Activated T-helper 9 cell treated with anti-CD3 and anti-CD28 coated beads, Interleukin-2, amount 50 U/mL, for 16 hours (primary cell): ENCODE measurements at places on chromosomes 11 and 22.
A peak's percentile ranks its signal among the peaks of the same experiment; 100 is the strongest.

GRCh38 chr22:25216230-25216629 lies 3.2 kb upstream of the CRYBB2 start:
- no peak for DNase-seq

DNA sequence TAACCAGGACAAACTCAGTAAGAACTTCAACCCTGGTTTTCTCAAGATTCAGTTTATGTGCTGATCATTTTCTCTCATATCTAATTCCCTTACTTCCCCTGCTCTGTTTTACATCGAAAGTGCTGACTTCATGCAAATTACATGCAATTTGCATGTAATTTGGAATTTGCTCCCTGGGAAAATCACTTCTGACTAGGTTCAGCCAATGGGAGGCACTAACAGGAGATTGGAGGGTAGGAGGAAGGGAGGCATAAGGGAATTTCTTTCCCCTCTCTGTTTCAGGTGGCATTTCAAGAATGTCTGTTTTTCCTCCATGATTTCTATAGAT lies 363.3 kb upstream of the CCDC90B start:
- no peak for DNase-seq

DNA sequence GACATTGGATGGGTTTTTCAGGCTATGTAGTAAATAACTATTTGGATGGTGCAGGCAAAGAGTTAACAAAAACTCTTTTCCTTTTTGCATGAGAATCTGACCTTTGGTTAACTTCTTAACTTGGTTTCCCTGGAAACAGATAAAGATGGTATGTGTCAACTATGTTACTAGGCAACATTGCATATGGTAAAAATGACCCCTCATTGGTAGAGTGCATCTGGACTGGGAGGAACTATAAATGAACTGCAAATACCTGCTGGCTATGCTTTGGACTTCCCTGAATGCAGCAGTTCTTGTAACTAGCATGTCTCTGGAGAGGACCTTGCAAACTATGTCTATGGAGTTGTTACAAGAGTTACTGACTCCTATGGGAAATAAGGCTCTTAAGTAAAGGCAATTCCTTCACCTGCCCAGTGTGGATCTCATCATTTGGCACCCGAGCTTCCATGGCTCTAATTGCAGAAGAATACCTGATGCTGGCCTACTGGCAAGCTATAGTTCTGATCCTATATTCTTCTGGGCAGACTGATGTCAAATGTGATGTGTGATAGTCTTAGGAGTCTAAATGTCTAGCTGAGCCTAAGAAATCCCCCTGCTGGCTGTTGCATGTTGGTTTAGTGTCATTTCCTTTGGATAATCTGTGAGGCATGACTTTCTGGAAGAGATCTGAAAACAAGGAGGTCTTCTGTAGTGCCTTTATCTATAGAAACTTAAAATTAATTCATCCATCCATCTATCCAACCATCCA lies 126.7 kb upstream of the MTMR2 start:
- no peak for DNase-seq

DNA sequence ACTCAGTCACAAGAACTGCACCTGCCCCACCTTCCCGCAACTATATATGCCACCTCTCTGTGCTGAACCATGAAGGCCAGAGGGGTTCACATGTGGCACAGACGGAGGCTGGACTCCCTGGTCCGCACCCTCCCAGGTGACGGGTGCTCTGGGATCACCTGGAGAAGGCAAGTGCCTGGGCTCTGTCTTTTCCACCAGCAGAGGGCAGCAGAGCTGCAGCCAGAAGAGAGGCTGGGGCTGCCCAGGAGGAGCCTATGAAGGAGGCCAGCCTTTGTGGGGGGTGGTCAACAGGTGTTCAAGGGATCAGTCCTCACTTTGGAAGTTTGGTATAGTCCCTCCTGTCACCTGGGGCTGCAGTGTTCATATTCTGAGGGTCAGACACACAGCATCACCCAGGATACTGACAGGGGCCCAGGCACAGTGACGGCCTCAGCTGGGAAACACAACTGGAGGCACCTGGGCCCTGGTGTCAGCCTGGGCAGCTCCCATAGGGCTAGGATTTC lies 39.2 kb upstream of the IGLL5 start:
- DNase-seq = peak; percentile 41

DNA sequence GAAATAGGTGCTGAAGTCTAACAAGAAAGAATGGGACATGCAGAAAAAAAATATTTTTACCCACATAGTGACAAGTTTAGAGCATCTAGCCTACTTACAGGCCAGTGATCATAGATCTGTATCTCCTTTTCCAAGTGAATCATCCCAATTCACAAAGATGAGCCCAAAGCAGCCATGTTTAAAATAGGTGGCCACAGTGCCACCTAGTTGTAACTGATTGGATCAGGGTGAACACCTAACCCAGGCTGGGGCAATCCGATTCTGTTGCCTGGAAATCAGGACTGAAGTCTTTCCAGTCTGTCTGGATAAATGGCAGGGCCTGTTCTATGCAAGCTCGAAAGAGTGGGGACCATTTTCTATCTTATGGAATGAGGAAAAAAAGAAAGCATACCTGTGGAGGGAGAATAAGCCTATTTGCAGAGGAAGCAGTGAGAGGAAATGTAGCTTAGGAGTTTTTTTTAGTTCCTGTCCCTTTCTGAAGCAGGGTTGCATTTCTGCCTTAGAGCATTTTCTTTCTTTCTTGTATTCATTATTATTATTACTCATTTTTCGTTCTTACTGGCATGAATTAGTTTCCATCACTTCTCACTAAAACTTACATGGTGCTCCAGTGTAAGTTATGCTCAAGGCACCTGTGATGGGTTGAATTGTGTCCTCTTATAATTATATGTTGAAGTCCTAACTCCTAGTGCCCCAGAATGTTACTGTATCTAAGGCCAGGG lies 113.2 kb upstream of the RAG2 start:
- DNase-seq = no peak

DNA sequence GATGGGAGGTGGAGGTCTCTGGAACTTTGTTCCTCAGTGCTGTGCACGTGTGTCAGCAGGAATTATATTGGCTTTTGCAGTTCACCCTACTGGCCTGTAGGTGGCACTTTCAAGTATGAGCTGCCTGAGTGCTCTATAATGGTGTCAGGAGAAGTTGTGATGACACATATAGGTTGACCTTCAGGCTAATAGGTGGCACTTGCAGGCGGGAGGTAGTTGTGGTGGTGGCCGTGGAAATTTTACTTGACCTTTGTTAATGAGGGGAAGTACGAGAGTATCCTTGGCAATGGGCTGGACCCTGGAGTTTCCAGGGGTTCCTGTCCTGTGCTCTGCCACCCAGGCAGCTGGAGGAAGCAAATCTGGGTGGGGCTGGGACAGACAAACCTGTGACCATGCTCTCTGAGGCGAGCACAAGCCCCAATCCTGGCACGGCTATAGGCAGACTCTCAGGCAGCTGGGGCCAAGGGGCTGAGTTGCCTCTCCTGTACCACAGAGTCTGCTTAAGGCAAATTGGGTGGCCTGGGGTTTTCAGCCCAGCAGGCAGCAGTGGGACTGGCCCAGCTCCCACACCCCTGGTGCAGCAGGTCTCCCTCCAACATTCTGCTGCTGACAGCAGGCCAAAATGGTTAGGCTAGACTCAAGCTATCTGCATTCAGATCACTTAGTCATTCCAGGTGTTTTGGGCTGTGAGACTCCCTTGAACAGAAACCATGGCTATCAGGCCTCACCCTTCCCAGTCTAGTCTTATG lies 147.5 kb upstream of the CTSC start:
- no peak for DNase-seq

- no peak for DNase-seq
Measured at GRCh38 chr11:84243629-84244263, 957.6 kb upstream of the CCDC90B start.

DNA sequence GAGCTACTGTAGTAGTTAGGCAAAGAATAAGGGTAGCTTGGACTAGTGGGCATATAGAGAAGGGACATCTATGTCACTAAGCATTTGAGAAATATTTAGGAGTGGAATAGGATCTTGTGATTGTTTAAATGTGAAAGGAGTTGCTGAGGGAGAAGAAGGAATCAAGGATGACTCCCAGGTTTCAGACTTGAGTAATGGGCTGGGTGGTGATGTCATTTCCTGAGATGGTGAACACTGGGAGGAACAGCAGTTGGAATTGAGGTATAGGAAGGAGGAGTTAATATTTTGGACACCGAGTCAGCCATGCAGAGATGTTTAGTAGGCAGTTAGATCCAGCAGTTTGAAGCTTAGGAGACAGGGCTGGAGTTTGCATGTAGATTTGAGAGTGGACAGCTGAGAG lies 40.1 kb downstream of the REXO2 start:
- DNase-seq = no peak

DNA sequence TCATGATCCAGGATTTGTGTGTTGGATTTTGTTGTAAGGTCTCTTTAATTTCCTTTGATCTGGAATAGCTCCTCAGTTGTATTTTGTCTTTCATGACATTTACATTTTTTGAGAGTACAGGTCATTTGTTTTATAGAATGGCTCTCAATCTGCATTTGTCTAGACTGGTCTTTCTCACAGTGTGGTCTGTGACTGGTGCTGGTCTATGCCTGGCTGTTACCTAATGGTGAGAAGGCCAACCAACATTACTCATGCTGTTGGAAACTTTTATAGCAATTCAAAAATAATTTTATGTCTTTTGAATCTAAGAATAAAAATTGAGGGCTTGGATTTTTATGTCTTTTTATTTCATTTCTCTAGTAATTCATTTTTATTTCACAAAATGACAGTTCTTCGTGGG lies 3.9 kb upstream of the NCR3LG1 start:
- no peak for DNase-seq

- no peak for DNase-seq
Measured at GRCh38 chr11:76802621-76803020, 19.5 kb downstream of the TSKU start.

DNA sequence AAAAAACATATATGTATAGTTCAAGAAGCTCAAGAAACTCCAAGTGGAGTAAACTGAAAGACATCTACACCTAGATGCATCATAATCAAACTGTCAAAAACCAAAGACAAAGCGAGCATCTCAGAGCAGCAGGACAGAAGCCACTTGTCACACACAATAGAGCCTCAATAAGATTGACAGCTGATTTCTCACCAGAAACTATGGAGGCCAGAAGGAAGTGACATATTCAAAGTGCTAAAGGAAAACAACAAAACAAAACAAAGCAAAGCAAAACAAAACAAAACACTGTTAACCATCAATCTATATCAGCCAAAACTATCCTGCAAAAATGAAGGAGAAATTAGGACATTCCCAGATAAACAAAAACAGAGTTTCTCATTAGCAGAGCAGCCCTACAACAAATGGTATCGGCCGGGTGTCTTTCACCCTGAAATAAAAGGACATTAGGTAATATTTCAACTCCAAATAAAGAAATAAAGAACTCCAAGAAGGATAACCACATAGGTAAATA lies 65.8 kb upstream of the SEPTIN5 start:
- DNase-seq = no peak

DNA sequence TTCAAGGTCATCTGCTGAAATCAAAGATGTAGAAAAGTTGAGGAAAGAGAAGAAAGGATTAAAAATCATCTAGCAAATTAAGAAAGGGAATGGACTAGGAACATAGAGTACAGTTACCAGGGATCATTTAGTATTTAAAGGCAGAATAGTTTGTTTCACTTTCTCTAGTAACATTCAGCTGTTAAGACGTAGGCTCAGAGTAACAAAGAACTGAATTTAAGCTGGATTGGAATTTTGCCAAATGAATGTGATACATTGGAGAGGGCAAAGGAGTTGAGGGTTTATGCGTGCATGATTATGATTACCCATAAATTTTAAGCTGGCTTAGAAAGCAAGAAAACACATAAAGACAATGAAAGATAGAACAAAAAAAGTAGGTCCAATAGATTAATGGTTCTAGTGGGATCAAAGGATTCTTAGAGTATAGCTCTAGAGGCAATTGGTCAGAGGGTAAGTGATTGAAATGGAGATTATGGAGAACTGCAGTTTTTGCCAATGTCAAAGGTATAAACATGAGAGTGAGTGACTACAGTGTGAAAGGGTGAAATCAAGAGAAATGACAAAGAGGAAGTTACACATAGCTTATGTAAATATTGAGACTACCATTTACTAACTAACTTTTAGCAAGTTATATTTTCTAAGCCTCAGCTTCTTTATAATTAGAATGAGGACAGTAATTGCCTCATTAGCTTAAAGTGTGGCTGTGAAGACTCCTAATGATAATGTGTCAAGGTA lies 190.0 kb downstream of the GRIA4 start:
- DNase-seq = no peak

- DNase-seq = no peak
Measured at GRCh38 chr22:43854786-43855271, 7.5 kb downstream of the SULT4A1 start.

DNA sequence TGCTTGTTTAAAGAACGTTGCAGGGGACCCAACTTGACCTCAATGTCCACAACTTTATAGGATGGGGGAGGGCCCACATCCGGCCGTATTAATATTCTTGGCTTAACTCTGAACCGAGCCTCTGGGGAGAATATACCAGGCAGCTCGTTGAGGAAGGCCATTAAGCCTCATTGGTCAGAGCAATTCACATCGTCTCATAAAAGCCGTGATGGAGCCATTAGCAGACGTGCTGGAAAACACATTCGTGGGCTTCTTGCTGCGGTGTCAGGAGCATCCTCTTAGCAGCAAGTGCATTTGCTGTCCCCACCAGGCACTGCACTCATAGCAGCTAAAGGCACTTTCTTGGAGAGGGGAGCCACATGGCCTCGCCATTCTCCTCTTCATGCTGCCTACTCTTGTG lies 14.9 kb downstream of the DSCAML1 start:
- DNase-seq = no peak

GRCh38 chr11:72352859-72353551 lies 81.3 kb downstream of the CLPB start:
- DNase-seq = no peak

DNA sequence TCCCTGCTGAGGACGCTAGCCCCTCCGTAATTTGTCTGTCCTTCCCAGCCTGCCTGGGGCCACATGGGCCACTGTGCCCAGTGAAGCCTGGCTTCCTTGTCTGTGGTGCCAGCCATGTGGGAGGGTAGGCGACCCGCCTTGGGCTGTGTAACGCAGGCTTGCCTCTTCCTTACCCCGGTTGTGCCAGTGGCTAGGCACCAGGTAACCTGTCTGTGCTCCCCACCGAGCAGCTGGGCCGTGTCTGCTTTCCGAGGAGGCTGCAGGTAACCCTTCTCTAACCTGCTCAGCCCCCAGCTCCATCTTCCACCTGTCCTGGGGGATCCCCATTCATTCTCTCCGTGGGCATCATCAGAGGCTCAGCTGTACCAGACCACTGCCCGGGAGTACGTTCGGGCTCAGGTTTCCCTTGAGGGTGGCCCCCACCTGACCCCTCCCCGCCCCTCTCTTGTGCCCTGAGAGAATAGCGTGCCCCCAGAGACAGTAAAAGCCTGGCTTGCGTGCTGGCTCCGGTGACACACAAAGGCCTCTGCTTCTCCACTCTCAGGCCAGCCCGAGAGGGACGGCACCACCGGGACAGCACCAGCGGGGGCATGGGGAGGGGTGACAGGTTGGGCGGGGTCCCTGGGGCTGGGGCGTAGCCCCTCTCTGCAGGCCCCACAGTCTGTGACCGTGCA lies 79.1 kb downstream of the CDKN1C start:
- no peak for DNase-seq

DNA sequence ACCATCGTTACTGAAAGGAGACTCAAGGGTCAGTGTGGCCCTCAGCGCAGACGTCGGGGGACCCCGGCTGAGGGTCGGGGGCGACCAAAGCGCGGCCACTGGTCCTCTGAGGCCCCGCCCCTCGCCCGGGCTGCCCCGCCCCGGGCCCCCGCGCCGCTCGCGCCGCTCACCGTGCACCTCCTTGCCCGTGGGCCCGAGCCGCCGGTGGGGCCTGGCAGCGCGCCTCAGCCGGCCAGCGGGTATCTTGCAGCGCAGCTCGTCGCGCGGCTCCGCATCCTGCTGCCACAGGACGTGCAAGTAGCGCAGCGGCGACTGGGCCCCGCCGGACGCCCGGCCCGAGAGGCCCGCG lies 419 bp downstream of the ANKRD54 start:
- peak; percentile 34 for DNase-seq

GRCh38 chr11:115316696-115317095 lies 187.5 kb downstream of the CADM1 start:
- no peak for DNase-seq
